ENCODE measurements at places on chromosomes 4 and X.

DNA sequence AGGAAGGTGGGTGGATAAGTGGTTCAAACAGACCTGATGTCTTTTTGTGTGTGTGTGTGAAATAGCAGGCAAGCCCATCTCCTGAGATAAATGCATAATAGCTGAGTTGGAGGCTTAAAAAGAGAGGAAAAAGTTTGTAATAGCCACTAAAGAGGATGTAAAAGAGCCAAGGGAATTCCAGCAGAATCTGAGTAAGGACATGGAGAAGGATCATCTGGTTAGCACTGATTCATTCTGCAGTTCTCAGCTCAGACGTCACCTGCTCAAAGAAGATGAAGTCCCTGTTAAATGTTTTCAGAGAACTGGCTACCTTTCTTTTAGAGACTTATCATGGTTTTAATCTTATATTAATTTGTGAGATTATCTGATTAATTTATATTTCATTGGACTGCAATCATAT, 21.0 kb upstream of the IL13RA2 start:
- no peak for DNase-seq

DNA sequence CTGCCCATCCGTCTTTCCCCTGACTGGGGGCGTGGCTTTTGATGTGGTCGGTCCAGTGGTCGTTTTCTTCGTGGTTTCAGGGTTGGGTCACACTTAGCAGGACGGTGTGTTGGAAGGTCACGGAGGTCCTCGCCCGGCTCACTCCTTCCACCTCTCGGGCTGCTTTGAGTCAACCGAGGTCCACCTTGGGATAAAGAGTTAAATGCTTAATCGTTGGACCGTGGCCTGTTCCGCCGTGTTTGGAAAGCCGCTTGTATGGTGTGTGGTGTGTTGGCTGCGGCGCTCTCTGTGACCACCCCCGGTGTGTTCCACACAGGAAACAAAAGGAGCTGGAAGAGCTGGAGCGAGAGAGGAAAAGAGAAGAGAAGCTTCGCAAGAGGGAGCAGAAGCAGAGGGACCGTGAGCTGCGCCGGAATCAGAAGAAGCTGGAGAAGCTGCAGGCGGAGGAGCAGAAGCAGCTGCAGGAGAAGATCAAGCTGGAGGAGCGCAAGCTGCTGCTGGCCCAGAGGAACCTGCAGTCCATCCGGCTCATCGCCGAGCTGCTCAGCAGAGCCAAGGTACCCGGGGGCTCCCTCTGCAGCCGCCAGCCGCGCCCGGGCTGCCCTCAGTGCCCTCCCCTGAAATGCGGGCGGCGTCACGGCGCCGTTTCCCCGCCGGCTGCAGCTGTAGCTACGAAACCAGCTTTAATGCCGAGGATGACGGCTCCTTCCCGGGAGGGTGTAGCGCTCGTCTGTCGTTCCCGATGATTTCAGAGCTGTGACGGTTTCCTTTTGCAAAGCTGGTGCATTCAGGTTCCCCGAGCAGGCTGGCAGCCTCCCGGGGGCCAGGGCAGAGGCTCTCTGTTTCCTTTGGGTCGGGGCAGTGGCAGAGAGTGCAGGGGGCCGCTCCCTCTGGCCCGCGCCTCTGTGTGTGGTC, 7.7 kb downstream of the AKAP17A start:
- no peak for DNase-seq

GRCh38 chr4:185773419-185773818, 38.6 kb downstream of the SORBS2 start:
- DNase-seq = no peak

DNA sequence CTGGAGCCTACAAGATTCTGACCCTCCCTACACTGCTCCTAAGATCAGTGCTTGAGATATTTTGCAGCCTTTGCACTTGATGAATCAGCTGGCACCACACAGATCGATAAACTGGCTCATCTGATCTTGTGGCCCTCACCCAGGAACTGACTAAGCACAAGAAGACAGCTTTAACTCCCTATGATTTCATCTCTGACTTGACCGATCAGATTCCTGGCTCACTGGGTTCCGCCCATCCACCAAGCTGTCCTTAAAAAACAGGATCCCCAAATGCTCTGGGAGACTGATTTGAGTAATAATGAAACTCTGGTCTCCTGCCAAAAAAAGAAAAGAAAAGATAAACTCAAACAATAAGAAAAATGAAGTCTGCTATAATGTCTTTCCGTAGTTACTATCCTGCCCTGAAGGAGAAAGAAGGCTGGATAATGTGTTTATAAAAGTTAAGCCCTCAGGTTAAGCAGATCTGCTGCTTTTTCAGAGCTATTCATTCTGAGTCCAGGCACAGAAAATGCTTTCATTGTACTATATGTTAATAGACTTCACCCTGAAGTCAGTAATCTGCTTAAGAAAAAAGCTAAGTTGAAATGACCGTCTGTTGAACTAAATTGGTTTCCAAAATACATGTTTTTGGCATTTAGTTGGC, 795.2 kb downstream of the TRIML1 start:
- DNase-seq = no peak

DNA sequence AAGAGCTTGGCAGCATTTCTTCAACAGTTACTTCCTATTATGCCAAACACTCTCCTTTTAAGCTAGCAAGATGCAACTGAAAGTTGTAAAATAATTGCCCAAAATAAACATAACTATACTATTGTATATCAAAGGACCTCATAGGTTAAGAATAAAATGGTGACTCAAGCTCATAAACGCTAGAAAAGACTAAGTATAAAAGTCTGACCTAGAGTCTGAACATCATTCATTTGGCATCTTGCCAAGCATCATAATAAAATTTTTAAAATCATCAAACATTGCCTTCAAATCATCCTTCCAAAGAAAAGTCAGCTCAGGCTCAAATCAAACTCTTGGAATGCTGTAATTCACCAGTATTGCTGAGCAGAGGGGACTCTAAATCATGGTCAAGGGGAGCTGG, 281.2 kb downstream of the QDPR start:
- DNase-seq = no peak

- no peak for DNase-seq
These were observed 10.4 kb downstream of the PALLD start for GRCh38 chr4:168507178-168507815.

DNA sequence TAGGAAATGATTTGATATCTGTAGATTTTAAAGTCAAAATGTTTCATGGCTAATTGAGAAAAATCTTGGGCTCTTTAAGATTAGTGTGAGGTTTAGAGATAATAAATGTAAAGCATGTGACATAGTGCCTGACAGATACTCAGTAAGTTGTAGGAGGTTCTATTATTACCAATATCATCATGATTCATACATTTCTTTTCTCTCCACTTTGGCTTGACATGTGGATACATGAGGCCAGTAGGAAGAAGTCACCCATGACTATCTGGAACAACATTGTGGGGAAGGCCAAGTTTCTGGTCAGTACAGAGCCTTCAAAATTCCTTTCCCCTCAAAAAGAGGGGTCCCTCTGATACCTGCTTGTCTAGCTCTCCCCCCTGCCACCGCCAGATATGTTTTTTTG, 91.2 kb upstream of the SORBS2 start:
- DNase-seq = no peak

GRCh38 chr4:64014647-64015046, 394.6 kb downstream of the TECRL start:
- DNase-seq = no peak

GRCh38 chr4:151175233-151175632, 75.8 kb downstream of the RPS3A start:
- no peak for DNase-seq

DNA sequence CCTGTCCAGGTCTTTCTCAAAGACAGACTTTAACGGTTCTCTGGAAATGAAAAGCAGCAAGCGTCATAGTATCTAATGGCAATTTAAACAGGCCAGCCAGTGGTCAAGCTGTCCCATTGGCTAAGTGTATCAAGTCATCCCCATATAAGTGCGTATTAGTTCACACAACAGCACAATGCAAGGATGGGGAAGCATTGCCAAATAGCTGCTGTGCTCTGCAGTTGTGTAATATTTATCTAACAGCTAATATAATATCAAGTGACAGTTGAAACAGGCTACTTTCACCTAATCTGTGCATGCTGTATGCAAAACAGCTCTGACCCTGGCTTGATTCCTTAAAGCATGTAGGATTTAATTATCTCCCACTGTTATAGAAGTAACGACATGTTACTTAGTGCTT, 134.8 kb upstream of the PPARGC1A start:
- no peak for DNase-seq

All from stimulated activated CD4-positive, alpha-beta T cell treated with anti-CD3 and anti-CD28 coated beads, Interleukin-15, amount 100 ng/mL, for 1 hour (primary cell).